ENCODE measurements at places on chromosomes 5 and 9. TPM values are rescaled to one million over a fixed set of nuclear protein-coding genes. Genes with fewer than 3 reads are reported as not detected.

FOXD4L6 gene
- total RNA-seq = under 0.01 TPM

CDC20B gene
- total RNA-seq = not detected

CEP72 gene
- 25.8 TPM for total RNA-seq

COL5A1 gene
- total RNA-seq = 3.0 TPM

TMEM245 gene
- 69.9 TPM for total RNA-seq

GFI1B gene
- not detected for total RNA-seq

PHYHD1 gene
- 4.3 TPM for total RNA-seq

PAEP gene
- total RNA-seq = 4.9 TPM

AGXT2 gene
- total RNA-seq = not detected

KIF4B gene
- total RNA-seq = not detected

PROP1 gene
- not detected for total RNA-seq

AJM1 gene
- 0.36 TPM for total RNA-seq

GRM6 gene
- total RNA-seq = not detected

LVRN gene
- not detected for total RNA-seq

EQTN gene
- total RNA-seq = 0.34 TPM

ARID3C gene
- 0.15 TPM for total RNA-seq

OR1J2 gene
- not detected for total RNA-seq

SPATA31C1 gene
- total RNA-seq = not detected

RMRP gene
- 124,492 TPM for total RNA-seq

RAB24 gene
- 13.4 TPM for total RNA-seq

INSL6 gene
- not detected for total RNA-seq

CDO1 gene
- 2.2 TPM for total RNA-seq

FOXI1 gene
- not detected for total RNA-seq

FAM78A gene
- total RNA-seq = 9.8 TPM

PCDHB7 gene
- total RNA-seq = under 0.01 TPM

TLX3 gene
- total RNA-seq = not detected

CTNND2 gene
- not detected for total RNA-seq

HSPA9 gene
- total RNA-seq = 390 TPM

FOXE1 gene
- total RNA-seq = not detected

FAM13B gene
- total RNA-seq = 31.0 TPM

CAMK4 gene
- total RNA-seq = under 0.01 TPM
